H9 (cell line): ENCODE measurements at places on chromosomes 3 and 15. TPM values are rescaled to one million over a fixed set of nuclear protein-coding genes. Genes with fewer than 3 reads are reported as not detected.

The CRBN gene
- total RNA-seq, result 36.9 and 40.2 TPM in 2 replicates

The TM4SF1 gene
- total RNA-seq, result 1.2 and 2.2 TPM in 2 replicates

The GPR149 gene
- total RNA-seq, result not detected in 2 replicates

The LRRC57 gene
- 18.7 and 20.9 TPM in 2 replicates for total RNA-seq

The AGTR1 gene
- not detected in 2 replicates for total RNA-seq

DNA sequence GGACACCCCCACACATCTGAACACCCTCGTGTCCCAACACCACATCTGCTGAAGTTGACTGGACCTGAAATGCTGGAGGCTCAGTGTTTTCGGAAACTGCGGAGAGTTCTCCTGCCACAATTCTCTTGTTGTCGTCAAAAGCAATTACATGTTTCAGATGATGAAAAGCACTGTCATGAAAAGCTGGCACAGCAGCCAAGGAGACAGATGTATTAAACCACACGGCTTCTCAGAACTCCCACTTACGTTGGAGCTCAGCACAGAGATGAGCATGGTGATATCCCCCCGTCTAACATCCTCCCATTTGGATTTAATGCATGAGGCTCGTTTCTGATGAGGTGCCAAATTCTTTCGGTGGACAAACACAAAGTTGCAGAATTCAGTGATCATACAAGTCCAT, 180.1 kb downstream of the RORA start:
- no peak for DNase-seq

- no peak for DNase-seq
Measured at GRCh38 chr3:169334991-169335390, 328.5 kb downstream of the MECOM start.

- DNase-seq, result no peak
Measured at GRCh38 chr3:134348524-134348923, 25.7 kb downstream of the AMOTL2 start.

DNA sequence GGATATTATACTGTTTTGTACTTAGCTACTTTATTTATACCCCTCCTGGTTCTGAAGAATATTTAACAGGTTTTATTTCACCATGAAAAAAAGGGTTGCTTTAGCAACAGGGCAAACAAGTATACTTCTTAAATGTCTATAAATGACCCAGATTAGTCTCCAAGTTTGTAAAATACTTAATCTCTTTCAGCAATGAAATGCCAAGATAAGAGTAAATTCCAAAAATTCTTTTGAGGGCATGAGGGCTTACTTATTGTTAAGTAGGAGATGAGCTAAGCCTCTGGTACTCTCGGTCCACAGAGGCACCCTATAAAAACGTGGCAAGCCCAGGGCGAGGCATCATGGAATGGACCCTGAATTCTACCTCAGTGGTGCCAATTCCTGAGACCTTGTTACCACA, 264.8 kb upstream of the NSMCE3 start:
- no peak for DNase-seq

DNA sequence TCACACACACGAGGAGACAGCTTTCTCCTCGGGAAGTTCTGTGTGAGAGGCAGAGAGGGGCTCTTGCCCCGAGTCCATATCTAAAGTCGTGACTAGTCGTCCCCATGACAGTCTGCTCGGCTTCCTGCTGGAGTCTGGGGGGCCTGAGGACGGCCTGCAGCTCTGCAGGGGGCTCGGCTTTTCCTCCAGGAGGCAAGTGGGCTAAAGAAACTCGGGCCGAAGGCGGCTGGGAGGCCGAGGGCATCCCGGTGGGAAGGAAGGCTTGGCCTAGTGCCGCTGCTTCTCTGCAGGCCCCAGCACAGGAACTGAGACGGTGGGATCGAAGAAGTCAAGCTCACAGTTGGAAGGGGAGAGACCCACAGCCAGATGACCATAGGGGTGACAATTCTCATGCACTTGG, 25.4 kb upstream of the PIGZ start:
- DNase-seq, result no peak

GRCh38 chr3:55297245-55297644, 189.9 kb downstream of the WNT5A start:
- DNase-seq, result no peak

DNA sequence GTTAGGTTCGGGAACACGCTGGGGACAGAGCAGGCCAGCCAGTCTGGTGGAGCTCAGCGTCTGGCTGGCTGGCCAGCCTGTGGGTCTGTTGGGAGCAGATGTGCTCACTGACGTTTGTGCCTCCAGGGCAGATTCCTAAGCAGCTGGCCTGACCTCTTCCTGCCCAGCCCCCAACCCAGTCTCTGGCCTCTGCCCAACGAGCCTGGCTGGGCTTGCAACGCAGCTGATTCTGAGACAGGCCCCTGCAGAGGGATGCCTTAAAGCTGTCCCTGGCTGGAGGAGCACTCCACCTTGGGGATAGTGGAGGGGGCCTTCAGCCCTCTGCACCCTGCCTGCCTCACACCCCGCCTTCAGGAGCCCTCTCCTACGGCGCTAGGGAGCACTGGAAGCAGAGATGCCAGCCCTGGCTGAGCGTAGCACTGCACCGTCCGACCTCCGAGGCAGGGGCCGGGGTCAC, 46.0 kb downstream of the KLF13 start:
- DNase-seq, result peak; percentile 92

GRCh38 chr3:132595014-132595413, 2.1 kb upstream of the ACKR4 start:
- DNase-seq, result peak; percentile 32

GRCh38 chr3:80233576-80233975, 465.8 kb upstream of the ROBO1 start:
- DNase-seq, result no peak
